Ovary (tissue), 10 donors: ENCODE measurements at places on chromosomes 12 and 14. TPM values are rescaled to one million over a fixed set of nuclear protein-coding genes. Genes with fewer than 3 reads are reported as not detected.

- no peak for DNase-seq
- H3K27me3 ChIP-seq = no peaks in the 10 kb centered on the region
- no peaks in the 10 kb centered on the region for H3K36me3 ChIP-seq
- H3K27ac ChIP-seq = no peak overlapping the region
- H3K4me1 ChIP-seq = no peaks in the 10 kb centered on the region
These were observed 223.8 kb downstream of the C12orf75 start for GRCh38 chr12:105554223-105554678.

The FOXM1 gene
- total RNA-seq = 2.5 TPM

DNA sequence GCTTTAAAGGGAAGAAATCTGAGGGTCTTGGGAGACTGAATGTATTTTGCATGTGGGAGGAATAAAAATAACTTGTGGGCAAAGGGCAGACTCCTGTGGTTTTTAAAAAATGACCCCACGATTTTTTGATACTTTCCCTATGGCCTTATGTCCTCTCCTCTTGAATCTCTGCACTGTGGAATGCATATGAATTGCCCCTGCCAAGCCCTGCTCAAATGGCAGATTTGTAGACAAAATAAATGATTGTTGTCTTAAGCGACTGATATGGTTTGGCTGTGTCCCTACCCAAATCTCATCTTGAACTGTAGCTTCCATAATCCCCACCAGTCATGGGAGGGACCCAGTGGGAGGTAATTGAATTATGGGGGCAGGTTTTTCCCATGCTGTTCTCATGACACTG, 223.8 kb downstream of the DACT1 start:
- H3K4me1 ChIP-seq = peaks cover 10% of the 10 kb centered on the region
- H3K36me3 ChIP-seq = no peaks in the 10 kb centered on the region
- H3K27me3 ChIP-seq = no peaks in the 10 kb centered on the region
- DNase-seq = no peak
- H3K4me3 ChIP-seq = no peak overlapping the region

The KRT74 gene
- not detected for total RNA-seq

GRCh38 chr12:115606040-115606439, 671.5 kb downstream of the MED13L start:
- H3K36me3 ChIP-seq = no peaks in the 10 kb centered on the region
- no peak overlapping the region for H3K4me3 ChIP-seq
- no peak for DNase-seq
- H3K4me1 ChIP-seq = no peaks in the 10 kb centered on the region

DNA sequence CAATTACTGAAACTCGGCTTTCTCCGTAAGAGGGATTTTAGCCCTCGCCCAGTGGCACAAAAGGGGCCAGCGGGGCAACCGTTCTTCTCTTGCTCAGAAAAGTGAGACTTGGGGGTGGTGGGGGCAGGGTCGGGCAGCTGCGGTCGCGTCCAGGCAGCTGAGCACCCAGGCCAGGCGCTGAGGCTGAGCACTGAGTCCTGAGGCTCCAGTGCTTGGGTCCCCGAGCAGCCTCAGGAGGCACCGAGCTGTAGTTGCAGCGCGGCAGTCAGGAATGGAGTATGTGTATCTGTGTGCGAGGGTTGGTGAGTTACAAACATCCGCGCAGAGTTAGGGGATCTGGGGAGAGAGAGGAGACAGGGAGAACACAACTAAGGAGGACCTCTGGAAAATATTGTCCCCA, 4.1 kb upstream of the HOXC6 start:
- no peaks in the 10 kb centered on the region for H3K36me3 ChIP-seq
- H3K27me3 ChIP-seq = no peaks in the 10 kb centered on the region
- H3K27ac ChIP-seq = peak overlapping the region; percentile 95
- DNase-seq = peak; percentile 54
- no peak overlapping the region for H3K4me3 ChIP-seq
- peaks cover 11% of the 10 kb centered on the region for H3K4me1 ChIP-seq

DNA sequence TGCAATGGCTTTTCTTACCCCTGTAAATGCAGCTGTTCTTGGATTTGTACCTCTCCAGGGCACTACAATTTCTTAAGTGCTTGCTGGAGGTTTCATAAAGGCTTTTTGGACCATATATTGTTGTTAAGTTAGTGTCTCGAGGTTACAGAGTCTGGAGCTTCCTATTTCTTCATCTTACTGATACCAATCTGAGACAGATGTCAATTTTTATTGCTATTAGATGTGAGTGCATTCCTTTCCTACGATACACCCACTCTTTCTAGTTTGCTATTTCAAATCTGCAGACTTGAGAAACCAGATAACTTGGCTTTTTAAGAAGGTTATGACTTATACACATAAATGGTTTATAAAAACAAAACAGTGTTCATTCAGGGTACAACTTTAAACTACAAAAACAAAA, 2.1 kb downstream of the NOXRED1 start:
- no peaks in the 10 kb centered on the region for H3K4me1 ChIP-seq
- H3K4me3 ChIP-seq = no peak overlapping the region
- no peak for DNase-seq
- H3K36me3 ChIP-seq = no peaks in the 10 kb centered on the region
- no peak overlapping the region for H3K27ac ChIP-seq

DNA sequence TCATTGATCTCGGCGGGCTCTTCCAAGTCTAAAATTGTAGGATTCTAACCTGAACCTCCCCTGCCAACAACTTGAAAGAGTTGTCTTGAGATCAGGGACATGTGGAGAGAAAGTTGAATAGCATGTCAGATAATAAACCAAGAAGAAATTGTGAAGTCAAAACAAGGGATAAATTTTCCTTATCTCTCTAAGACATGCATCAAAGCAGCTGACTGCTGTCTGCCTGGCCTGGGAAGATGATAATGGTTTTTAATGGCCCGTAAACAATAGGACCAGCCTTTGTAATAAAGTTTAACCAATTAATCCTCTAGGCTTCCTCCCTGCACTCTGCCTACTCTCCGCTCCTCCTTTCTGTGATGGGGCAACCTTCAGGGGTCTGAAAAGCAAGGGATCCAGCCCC, 67.9 kb downstream of the DPF3 start:
- no peaks in the 10 kb centered on the region for H3K36me3 ChIP-seq
- H3K4me3 ChIP-seq = no peak overlapping the region
- H3K27me3 ChIP-seq = no peaks in the 10 kb centered on the region

The ACSS3 gene
- 29.9 TPM for total RNA-seq

- no peak overlapping the region for H3K27ac ChIP-seq
- H3K4me3 ChIP-seq = no peak overlapping the region
- no peaks in the 10 kb centered on the region for H3K36me3 ChIP-seq
- no peaks in the 10 kb centered on the region for H3K4me1 ChIP-seq
- no peak for DNase-seq
These were observed 39.4 kb downstream of the ATP2B1 start for GRCh38 chr12:89669197-89669596.

- H3K4me1 ChIP-seq = no peaks in the 10 kb centered on the region
- no peak overlapping the region for H3K4me3 ChIP-seq
- H3K36me3 ChIP-seq = no peaks in the 10 kb centered on the region
- no peak for DNase-seq
- no peak overlapping the region for H3K27ac ChIP-seq
These were observed 8.0 kb upstream of the DYNC1H1 start for GRCh38 chr14:101956179-101956885.

The NRL gene
- 3.6 TPM for total RNA-seq

GRCh38 chr14:56811593-56812363, 1.5 kb upstream of the OTX2 start:
- no peak for DNase-seq
- H3K4me1 ChIP-seq = no peaks in the 10 kb centered on the region
- no peak overlapping the region for H3K4me3 ChIP-seq
- H3K36me3 ChIP-seq = no peaks in the 10 kb centered on the region

DNA sequence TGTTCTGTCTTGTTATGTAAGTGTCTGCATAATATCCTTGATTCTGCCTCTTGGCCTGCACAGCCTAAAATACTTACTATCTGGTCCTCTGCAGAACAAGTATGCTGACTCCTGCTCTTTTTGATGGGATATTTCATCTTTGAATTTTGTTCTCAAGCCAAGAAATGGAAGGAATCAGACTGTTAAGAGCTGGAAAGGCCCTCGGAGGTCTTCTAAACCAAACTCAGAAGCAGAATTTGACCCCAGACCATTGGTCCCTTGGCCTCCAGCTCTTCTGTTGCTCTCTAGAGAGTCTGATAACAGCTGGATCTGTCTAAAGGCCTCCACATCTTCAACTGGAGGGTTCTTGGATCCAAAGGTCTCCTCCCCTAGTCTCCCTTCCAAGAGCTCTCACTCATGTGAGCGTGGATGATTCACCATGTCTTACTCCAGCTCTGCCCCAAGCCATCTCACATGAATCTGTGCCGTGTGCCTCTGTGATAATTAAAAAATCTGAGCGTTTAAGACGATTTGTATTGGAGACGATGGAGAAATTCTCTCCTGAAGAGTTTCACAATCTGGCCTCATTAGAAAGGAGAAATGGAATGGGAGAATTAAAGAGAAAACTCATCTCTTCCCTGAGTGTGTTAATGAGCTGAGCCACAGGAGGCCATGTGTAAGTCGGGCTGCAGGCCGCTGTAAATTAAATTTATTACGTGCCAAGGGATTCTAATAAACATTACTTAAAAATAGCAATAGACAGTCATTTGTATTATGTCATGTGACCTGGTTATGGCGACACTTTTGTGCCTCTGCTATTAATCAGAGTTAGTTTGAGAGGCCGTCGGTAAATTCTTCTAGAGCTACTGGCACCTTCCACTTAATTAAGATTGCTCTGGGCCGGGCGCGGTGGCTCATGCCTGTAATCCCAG, 15.4 kb upstream of the PRIMA1 start:
- no peak for DNase-seq
- H3K27ac ChIP-seq = no peak overlapping the region
- H3K36me3 ChIP-seq = no peaks in the 10 kb centered on the region
- H3K4me1 ChIP-seq = no peaks in the 10 kb centered on the region
- H3K4me3 ChIP-seq = no peak overlapping the region
- H3K27me3 ChIP-seq = no peaks in the 10 kb centered on the region

The GPD1 gene
- total RNA-seq = 0.50 TPM

The RBM23 gene
- 97.3 TPM for total RNA-seq

- no peaks in the 10 kb centered on the region for H3K27me3 ChIP-seq
- no peaks in the 10 kb centered on the region for H3K36me3 ChIP-seq
- no peaks in the 10 kb centered on the region for H3K4me1 ChIP-seq
These were observed 74.8 kb upstream of the CHST11 start for GRCh38 chr12:104381731-104382480.

- no peaks in the 10 kb centered on the region for H3K4me1 ChIP-seq
- H3K27me3 ChIP-seq = no peaks in the 10 kb centered on the region
- no peak overlapping the region for H3K27ac ChIP-seq
- DNase-seq = no peak
These were observed 69.9 kb downstream of the WIF1 start for GRCh38 chr12:65051218-65051617.

- peak; percentile 67 for DNase-seq
- H3K27me3 ChIP-seq = no peaks in the 10 kb centered on the region
- no peaks in the 10 kb centered on the region for H3K36me3 ChIP-seq
- no peak overlapping the region for H3K27ac ChIP-seq
These were observed 141.3 kb downstream of the PLXNC1 start for GRCh38 chr12:94289461-94290312.

- no peak for DNase-seq
- no peaks in the 10 kb centered on the region for H3K4me1 ChIP-seq
- H3K4me3 ChIP-seq = no peak overlapping the region
- no peaks in the 10 kb centered on the region for H3K27me3 ChIP-seq
- no peaks in the 10 kb centered on the region for H3K36me3 ChIP-seq
- no peak overlapping the region for H3K27ac ChIP-seq
These were observed 16.4 kb upstream of the SAMD4A start for GRCh38 chr14:54550514-54550913.

- peaks cover 19% of the 10 kb centered on the region for H3K4me1 ChIP-seq
- H3K36me3 ChIP-seq = no peaks in the 10 kb centered on the region
- no peak for DNase-seq
- H3K27me3 ChIP-seq = no peaks in the 10 kb centered on the region
- H3K27ac ChIP-seq = peak overlapping the region; percentile 33
These were observed 199.8 kb downstream of the TMX1 start for GRCh38 chr14:51439896-51440295.

DNA sequence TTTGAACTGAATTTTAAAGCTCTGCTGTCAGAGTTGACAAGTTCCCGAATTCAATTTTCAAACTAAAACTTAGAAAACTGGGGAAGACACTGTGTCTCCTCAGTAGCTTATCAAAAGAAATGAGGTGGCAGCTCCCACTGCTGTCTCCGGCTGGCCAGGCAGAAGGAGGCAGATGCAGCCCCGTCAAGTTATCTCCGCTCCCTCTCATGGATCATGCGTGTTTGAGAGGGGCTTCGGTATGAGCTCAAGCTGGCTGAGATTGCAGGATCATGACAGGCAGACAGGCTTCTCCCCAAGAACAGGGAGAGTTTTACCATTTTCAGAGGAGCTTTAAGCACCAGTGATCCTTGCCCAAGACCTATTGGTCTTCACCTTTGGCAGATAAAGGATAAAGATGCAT, 88.8 kb downstream of the NEDD1 start:
- H3K27ac ChIP-seq = no peak overlapping the region
- H3K4me1 ChIP-seq = no peaks in the 10 kb centered on the region
- DNase-seq = no peak
- H3K4me3 ChIP-seq = no peak overlapping the region
- H3K36me3 ChIP-seq = no peaks in the 10 kb centered on the region
- H3K27me3 ChIP-seq = no peaks in the 10 kb centered on the region

The COX14 gene
- total RNA-seq = 60.0 TPM

The ZNF891 gene
- total RNA-seq = 4.9 TPM

DNA sequence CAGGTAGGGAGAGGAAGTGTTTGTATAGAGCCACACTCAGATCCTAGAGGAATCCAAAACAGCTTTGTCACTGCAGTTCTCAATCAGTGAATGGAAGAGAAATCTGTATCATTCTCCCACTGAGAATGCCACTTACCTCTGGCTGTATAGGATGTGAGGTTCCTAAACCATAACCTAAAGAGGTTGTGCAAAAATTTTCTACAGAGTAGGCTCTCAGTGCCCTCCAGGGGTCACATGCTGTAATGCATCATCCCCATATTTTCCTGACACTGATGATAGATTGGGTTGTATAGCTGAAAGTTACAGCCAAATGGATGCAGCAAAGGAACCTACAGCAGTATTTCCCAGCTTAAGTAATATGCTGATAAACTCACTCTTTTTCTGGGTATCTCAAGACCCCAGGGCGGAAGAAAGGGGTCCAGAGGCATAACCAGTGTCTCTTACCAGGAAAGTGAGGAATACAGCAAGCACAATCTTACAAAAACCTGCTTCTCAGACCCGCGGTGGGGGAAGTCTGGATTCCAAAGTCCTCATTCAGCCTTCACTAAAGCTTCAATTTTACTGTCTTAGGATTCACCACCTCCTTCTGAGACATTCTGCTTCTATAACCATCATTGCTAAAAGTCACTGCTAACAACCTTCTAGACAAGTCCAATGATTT, 3.8 kb downstream of the BCDIN3D start:
- no peak for DNase-seq
- peaks cover 6% of the 10 kb centered on the region for H3K4me1 ChIP-seq
- no peaks in the 10 kb centered on the region for H3K27me3 ChIP-seq
- H3K4me3 ChIP-seq = no peak overlapping the region

DNA sequence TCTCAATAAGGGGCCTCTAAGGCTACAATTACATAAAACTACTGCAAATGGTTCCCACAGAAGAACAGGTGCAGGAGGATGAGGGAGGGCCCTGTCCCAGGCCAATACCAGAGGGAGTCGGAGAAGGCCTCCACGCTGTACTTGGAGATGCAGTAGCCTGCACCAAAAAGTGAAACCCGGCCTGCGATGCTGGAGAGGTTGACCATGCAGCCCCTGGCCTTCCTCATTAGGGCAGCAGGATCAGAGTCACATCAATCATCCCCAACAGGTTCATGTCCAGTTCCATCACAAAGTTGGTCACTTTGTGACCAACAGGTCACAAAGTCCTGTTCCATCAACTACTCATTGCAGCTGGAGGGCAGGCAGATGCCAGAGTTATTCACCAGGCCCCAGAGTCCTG, 23.0 kb downstream of the ZBTB39 start:
- no peak overlapping the region for H3K27ac ChIP-seq
- no peaks in the 10 kb centered on the region for H3K4me1 ChIP-seq
- no peak for DNase-seq
